Suppressor macrophage treated with lipopolysaccharide for 1 hour (primary cell): ENCODE measurements at places on chromosomes 6 and 20.

DNA sequence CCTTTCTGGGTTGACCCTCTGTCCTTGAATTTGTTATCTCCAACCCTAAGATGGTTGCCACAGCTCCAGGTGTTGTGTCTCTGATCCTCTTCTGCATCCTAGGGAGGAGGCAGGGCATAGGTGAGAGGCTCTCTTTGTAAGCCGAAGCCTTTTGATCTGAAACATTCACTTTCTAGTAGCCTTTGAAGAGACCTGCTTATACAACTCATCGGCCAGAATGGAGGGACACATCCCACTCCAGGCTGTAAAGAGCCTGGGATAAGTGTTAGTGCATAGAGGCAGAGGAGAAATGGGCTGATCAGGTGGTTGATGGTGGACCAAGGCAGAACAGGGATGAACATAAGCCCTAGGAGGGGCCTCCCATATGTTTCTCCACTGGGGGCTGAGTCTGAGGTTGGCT lies 137.1 kb upstream of the KCNG1 start:
- no peak for DNase-seq

DNA sequence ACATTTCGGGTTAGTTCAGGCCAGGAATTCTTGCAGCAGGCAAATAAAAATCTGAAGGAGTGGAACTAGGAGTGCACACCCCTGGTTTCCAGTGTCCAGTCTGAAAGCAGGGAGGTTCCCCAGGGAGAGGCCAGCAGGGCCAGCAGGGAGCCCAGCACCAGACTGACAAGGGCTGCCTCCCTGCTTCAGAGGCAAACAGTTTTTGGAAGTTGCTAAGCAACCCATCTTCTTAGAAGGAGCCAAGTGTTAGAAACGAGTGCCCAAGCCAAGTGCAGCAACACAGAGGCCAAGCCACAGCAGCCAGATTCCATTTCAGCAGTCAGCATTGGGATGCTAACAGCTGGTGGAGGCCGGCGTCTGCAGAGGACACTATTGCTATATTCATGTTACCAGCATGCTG lies 179.1 kb downstream of the SYNDIG1 start:
- no peak for DNase-seq

GRCh38 chr6:101853231-101854085 lies 459.9 kb downstream of the GRIK2 start:
- DNase-seq, result no peak

DNA sequence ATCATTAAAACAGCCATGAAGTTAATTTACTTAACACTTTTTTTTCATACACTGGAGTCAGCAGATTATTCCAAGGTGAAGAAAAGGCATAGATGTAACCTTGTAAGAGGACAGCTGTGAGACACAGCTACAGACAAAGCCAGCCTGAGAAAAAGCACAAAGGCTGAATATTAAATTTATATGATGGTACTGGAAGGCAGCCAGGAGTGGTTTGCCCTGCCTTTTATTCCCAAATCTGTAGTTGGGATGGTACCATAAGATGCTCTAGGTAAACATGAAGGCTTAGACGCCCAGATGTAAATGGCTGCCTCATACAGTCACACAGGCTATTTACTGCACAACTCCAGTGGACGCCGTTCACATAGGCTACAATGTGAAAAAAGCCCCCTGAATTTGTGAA lies 42.1 kb upstream of the LOC128125822 start:
- DNase-seq, result no peak

DNA sequence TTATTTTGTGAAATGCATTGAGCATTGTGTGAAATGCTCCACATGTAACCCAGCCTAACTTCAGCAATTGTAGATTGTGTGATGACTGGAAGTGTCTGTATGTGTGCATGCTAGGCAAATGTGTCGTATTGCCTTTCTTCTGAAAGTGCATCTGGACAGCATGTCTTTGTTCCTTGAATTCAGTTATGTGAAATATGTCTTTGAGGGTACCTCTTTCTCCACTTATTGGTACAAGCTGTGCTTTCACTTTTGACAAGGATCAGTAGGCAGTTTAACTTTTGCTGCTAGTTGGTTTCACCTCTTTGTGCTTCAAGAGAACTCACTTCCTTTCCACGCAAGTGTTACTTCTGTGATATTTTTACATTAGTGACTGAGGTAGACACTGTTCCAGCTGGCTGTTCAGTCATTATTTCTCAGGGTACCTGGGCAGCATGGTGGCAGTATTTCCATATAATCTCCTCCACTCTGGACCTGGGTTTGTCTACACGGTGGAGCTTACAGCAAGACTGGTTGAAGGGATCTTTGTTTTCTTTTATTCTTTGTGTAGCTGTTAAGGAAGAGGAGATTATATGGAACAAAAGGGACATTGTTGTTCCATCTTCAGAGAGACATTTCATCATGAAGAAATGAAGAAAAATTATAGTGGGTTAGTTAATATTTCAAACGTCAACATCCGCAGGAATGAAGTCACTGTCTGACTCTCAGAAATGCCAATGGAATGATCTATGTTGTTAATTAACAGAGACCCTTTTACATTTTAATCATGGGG lies 175.4 kb downstream of the UTRN start:
- no peak for DNase-seq

DNA sequence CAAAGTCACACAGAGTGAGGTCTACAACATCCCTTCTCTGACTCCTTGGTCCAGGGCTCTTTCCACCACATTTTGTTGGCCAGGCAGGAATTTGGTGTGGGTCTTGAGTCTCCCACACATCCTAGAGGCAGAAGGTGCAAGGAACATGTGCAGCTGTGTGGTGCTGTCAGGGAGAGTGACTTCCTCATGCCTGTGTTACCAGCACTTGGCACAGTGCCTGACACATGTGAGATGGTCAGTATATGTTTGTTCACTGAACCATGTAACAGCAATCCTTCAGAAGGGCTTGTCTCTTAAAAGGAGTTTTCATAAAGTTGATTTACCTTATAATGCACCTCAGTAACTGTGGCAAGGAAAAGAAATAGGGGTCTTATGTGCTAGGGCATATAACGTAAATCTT lies 168.5 kb downstream of the CDC5L start:
- DNase-seq, result peak; percentile 25

DNA sequence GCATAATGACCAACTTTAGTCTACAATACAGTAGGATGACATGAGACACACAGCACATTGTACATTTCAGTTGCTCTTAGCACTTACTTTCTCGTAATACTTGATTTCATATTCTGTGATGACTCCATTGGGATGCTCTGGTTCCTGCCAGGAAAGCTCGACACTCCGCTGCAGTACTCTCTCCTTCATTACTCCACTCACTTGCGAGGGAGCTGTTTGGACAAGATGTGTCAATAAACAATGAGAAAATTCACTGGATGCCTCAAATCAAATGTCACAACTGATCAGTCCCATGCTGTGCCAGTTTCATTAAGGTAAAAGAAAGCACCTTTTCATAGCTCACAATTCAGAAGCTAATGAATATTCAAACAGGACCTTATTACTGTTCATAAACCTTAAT lies 147.1 kb downstream of the EPHA7 start:
- DNase-seq, result no peak

- DNase-seq, result no peak
Measured at GRCh38 chr6:2140438-2141128, 104.8 kb downstream of the GMDS start.

DNA sequence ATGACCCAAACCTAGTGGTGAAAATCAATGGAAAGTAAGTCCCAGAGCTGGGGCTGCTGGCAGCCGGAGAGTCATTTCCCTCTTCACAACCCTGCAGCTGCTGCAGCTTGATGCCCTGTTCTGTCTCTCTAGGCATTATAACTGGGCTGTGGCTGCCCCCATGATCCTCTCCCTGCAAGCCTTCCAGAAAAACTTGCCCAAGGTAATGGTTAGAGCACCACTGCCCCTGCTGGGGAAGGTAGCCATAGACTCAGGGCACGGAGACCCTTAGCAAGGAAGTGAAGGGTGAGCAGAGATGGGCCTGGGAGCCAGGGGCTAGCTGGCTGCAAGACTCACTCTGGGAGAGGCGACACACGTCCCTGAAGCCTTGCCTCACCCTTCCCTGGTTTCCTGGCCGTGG lies 12.0 kb downstream of the LPIN3 start:
- DNase-seq, result no peak

DNA sequence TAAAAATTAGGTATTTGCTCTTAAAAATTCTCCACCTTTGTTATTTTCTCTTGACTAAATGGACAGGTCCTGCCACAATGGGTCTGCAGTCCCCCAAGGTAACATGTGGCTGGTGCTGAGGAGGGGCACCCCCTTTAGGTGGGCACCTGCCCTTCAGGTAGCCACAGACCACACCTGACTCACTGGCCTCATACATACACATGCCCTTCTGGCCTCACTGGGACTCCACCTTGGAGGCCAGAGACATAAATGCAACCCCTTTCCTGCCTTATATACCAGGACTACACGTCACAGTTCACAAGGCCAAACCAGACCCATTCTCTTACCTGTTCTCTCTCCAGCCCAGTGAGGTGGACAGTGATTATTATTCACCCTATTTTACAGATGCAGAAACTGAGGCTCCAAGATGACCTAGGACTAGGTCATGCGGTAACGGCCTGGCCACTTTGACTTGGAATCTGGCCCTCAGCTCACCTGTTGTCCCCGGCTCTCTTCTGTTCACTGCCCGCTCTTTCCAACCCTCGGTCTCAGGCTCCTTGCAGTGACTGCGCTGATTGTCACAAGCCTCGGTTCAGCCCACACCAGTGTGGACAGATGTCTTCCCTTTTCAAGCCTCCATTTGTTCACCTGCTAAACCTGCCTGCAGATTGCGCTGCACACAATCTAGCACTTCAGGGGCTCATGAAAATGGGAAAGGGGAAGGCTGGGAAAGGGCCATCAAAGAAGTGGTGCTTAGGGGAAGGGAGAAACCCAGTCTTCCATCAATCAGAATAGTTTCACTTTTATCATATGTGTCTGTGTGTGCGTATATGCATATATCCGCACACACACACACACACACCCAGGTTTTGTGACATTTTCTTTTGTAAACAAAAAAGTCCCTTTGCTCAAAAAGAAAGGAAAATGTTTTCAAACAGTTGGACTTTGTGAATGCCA lies 121.7 kb downstream of the BCAS1 start:
- no peak for DNase-seq

- no peak for DNase-seq
Measured at GRCh38 chr20:35611482-35611881, 4.1 kb upstream of the SPAG4 start.
